ENCODE measurements at places on chromosomes 11 and 22.

DNA sequence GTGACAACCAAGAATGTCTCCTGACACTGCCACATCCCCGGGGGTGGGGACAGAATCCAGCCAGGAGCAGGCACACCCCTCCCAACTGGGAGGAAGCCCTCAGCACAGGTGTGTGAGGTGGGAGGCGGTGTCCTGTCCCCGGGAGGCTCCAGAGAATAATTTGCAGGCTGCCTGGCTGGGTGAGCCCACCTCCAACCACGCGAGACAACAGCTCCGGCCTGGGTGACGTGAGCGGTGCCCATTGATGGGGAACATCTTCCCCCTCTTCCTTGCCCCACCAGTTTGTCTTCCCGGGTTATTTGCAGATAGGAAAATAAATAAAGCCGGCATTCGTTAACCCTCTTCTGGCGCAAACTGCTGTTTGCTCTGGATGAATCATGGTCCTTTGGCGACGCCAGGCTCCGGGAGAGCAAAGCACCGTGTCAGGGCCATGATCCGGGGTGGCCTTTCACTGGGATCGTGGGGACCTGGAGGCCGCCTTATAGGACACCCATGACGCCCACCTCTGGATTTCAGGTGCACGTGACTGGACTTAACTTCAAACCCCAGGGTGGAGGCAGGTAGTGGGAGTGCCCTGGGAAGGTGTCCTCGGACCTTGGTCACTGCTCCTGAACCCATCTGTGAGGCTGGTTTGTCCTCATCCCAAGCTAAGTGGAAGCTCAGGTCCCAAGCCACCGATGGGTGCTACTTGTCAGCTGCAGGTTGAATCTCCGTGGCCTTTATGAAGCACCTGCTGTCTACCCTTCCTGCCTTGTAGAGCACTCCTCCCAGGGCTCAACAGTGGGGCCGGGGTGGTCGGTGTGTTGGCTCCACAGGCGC, 13.9 kb downstream of the CCND1 start:
- no peak for DNase-seq

DNA sequence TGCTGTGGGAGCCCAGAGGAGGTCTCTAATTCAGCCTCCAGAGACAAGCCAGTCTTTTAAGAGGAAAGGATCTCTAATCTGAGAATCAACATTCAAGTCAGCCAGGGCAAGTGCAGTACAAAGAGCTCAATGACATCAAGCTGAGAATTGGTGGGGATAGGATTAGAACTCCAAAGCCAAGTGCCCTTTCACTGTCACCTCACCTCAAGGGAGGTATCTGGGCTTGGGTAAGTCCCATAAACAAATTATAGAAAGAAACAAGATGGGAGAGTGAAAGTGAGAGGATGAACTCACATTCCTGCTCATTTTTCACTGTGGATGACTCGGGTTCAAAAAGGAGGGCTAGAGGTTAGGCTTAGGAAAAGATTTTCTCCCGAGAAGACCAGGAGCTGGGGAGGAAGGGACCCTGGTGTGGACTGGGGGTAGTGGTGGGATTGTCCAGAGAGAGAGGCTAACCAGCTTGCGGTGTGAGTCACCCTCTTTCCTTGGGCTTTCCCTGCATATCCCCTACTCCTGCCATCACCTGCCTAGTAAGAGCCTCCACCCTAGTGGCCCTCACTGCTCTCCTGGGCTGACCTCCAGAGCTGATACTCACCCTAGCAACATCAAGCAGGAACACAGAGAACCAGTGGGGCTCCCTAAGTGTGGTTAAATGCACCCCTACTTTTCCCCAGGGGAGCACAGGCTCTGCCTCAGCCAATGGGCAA, 70.4 kb downstream of the RRM1 start:
- no peak for DNase-seq

DNA sequence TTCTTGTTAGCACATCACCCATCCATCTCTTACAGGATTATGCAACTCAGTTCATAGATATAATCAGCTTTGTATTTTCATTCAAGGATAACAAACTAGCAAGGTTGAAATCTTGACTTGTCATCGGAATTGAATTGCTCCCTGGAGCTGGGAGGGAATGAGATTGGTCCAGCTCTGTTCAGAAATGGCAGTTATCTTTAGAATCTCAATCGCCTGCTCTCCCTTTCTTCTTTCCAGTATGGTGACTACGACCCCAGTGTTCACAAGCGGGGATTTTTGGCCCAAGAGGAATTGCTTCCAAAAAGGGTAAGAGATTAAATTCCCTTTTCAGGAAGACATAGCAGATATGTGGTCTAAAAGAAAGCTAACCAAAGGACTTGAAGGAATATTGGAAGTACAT, 51.0 kb downstream of the NF2 start:
- no peak for DNase-seq

DNA sequence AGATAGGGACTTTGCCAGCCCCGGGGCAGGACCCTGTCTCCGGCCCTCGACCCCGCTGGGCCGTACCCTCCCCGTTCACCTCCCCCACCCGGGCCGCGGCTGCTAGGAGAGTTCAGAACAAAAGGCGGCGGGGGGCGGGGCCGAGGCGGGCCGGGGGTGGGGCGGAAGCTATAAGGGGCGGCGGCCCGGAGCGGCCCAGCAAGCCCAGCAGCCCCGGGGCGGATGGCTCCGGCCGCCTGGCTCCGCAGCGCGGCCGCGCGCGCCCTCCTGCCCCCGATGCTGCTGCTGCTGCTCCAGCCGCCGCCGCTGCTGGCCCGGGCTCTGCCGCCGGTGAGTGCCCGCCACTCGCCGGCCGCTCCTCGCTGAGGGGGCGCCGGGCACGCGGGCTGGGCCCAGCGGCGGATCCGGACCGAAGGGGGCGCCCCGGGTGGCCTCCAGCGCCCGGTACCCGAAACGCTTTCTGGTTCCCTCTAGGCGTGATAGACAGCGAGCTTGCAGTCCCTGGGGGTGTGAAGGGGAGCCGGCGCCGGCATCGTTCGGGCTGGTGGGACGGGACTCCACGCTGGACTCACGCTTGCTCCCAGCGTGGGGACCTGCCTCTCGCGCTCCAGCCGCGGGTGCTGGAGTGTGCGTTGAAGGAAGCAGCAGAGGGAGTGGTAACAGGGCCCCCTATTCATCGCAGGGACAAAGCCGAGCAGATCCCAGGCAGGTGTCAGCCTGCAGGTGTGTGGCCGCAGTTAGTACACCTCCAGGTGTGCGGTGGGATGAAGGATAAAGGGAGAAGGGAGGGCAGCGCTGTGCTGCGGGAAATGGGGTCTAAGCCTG, at the start of gene MMP11:
Gene MMP11 (plus strand): TSS at position 201 of the 825 bp plus-strand sequence. CDS start 22 bp downstream, at position 223.
- DNase-seq, result no peak

DNA sequence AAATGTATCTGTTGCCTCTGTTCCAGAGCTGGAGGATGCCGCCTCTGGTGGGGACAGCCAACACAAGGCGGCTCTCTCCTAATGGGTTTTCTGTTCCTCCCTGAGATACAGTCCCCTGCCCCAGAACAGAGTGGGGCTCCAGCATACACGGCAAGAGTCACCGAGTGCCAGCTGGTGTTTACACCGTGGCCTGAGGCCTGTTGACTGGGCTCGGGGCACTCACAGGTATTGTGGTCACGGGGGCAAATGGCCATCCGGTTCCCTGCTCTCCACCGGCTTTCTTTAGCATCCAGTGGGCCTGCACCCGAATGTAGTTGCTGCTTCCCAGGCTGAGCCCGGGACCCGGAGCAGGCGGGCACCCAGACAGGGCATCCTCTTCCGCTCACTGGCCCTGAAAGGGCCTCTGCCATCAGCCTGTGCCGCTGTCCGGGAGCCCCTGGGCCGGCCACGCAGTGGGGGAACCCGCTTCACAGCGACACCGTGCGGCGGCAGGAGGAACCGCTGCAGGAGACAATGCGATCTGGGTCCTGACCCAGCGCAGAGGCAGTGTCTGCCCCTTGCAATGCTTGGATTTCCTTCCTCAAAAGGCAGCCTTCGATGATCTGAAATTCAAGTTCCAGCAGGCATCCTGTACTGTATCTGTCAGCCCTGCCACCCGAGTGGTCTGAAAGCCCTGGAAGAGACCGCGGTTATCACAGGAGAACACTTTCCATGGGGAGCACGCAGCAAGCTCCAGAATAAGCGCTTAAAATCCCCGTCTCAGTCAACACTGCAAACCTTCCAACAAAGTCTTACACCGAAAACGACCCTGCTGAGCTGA, 859 bp upstream of the KRTAP5-5 start:
- DNase-seq, result peak; percentile 49

Data from stimulated activated CD4-positive, alpha-beta T cell treated with anti-CD3 and anti-CD28 coated beads, Interleukin-15, amount 100 ng/mL, for 48 hours (primary cell).